ENCODE measurements at places on chromosomes 4 and X.

DNA sequence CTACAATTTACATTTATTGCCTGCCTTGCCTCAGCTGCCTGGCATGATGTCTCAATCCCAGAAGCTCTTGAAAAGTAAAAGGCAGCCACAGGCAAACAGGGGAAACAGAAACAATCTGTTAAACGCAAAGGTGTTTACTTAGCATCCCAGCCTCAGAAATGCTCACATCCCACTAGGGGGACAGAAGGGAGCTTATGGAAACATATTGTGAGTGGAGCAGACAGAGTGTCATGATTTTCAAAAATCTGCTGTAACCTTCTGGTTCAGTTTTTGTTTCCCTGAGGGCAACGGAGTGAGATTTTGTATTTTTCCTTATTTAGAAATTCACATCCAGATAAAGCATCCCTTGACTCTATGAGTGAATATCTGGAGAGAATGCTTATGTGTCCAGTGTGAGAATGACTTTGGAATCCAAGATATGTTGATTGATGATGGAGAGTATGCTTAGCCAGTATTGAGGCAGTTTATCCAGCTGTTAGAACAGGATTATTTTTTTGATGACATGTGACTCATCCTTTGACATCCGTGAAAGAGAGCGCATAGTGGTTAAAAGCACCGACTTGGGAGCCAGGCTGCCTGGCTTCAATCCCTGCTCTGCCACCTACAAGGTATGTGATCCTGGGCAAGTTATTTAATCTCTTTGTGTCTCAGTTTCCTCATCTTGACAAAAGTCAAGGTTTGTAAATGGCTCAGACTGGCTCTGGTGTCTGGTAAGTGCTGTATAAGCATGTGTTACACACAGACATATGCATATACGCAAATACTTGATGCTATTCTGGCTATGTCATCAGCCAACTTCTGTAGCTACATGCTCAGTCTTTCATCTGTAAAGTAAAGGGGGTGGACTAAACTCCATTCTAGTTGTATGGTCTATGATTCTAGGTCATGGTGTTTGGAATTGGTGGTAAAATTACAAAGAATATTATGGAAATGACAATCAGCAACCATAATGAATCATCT lies 381.2 kb downstream of the RAPGEF2 start:
- DNase-seq: no peak

GRCh38 chrX:9677098-9677739 lies 88.4 kb downstream of the GPR143 start:
- DNase-seq: no peak

DNA sequence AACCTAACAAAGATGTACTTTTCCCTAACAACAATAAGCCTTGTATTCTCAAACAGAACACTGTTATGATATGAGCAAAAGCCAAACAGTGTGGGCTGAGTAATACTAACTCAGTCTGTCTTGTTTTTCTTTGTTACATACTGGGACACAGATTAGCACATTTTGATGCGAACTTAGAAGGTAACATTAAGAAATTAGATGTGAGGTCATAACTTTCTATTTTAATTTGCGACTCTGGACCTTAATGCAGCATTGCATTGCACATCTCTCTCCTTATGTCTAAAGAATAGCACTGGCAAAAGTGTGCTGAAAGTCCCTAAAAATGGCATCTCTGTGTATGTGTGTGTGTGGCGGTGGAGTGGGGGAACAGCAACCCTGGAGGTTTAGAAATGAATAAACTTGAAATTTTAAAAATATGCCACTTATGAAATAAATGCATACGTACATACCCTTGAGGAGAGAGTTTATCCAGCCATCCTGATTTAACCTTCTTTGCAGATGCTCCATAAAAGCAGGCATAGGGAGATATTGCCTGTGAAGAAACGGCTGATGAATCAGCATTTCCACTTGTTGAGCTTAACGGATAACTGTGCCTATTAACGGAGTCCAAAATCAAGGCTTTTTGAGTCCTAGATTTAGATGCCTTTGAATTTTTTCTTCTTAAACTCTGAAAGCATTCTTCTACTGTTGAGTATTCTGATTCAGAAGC lies 34.2 kb downstream of the ARAP2 start:
- DNase-seq: no peak

- DNase-seq: no peak
Observed at GRCh38 chr4:3485011-3485791, 22.1 kb downstream of the DOK7 start.

GRCh38 chrX:150158554-150159332 lies 204.4 kb upstream of the MAMLD1 start:
- DNase-seq: no peak

DNA sequence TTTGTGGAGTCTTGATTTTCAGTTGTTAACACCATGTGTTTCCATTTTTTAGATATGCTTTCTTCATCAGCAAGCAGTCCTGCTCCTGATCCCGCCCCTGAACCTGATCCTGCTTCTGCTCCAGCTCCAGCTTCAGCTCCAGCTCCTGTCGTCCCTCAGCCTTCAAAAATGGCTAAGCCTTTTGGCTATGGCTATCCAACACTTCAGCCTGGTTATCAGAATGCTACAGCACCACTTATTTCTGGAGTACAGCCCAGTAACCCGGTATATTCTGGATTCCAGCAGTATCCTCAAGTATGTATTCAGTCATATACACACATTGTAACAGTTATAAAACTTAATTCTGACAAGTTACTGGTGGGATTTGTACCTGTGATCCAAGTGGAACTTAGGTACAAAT lies 60.9 kb downstream of the SEC24B start:
- DNase-seq: no peak

- DNase-seq: no peak
Observed at GRCh38 chr4:121034017-121034416, 38.3 kb downstream of the NDNF start.

DNA sequence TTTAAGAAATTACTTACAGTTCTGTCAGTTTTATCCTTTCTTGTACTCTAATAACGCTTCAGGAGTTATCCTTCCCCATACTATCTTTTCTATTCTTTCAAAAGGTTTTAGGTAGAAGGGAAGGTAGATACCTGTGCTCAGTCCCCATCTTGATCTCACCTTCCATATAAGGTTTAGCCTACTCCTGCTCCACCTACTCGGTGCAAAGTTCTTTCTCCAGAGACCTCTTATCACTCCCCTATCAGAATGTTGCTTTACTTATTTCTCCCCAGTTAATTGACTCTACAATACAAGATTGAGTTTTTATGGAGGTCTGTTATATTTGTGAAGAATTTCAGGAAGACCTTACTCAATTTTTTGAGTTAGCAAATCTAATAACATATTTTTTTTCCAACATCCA lies 33.9 kb downstream of the SPRY1 start:
- no peak for DNase-seq

- DNase-seq: no peak
Observed at GRCh38 chrX:100650841-100651240, 6.8 kb downstream of the SRPX2 start.

DNA sequence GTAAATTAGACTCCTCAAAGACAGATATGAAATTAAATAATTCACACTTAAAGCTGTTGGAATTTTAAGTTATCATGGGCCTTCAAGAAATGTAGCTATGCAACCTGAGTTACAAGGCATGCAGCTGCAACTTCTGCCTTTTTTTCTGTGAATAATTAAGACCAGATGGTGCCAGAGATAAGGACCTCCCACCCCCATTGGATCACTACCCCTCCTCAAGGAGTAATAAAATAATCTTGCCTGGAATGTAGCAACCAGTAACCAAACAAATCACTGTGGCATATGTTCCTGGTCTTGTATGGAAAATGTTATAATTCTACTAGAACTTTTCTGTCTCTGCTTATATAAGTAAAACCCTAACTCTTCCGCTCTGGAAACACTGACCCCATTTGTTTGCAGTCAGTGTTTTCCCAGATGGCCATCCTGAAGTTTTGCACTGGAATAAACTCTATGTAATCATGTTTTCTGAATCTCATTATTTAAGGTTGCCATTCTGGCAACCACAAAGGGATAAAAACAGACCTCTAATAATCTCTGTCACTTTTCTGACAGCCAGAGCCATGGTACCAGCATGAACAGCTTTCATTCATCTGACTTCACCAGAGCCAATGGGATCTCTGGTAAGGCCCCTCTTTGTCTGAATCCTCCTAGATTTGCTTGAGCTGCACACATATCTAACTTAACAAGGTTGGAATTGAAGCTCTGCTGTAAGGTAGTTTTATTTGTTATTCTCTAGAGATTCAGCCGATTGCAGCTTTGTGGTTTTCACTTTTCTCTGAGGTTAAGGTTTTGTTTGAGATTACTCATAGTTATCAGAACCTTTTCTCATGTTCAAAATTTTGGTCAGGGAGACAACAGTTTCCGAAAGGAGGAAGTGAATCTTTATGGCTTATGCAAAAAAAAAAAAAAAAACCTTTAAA lies 274.6 kb downstream of the NAF1 start:
- no peak for DNase-seq

DNA sequence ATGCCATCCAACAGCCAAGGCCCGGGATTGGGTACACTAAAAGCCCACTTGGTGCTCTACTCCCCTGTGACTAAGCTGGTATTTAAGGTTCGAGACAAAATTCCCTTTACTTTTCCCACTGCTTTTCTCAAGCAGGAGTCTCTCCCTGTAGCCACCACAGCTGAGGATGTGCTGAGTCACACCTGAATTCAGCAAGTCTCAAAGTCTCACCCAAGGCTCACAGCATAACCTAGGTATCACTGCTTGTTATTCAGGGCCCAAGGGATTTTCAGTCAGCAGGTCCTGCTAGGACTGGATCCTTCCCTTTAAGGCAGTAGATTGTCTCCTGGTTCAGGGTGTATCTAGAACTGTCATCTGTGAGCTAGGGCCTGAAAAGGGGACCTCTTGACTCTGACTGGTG lies 39.2 kb downstream of the FMR1NB start:
- no peak for DNase-seq

- no peak for DNase-seq
Observed at GRCh38 chrX:36443007-36443406, 523.5 kb downstream of the CFAP47 start.

- no peak for DNase-seq
Observed at GRCh38 chrX:97539970-97540519, 656.3 kb downstream of the RPA4 start.

DNA sequence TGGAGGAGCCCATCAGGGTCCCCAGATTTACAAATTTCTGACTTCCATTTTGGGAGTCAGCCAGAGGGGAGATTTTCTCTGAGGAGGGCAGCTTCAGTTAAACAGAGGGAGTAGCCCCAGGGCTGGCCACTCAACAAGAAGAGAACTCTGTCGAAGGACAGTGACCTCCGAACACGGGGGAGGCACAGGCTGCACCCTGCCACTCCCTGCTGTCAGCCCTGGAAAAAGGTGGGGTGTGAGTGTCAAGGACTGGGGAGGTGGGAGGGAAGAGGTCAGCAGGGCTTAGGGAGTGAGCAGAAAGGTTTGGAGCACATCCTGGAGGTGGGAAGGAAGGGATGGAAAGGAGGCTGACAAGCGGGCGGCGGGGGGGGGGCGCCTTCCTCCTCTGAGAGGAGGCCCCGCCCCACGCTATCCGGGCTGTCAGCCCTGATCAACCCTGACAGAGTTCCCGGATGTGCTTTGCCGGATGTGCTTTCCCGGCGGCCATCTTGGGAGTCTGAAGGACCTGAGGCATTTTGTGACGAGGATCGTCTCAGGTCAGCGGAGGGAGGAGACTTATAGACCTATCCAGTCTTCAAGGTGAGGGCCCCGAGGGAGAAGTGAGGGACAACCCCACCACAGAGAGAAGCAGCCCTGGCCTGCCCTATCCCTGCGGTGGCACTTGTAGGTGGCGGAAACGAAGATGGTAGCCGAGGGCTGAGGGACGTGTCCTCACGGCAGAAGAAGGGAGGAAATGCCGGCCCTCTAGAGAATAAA lies at the start of gene MAGEC1:
Gene MAGEC1, plus strand, starts transcription at position 495 of the 756 bp plus-strand sequence. CDS start 1,179 bp downstream, outside the sequence.
- DNase-seq: no peak

DNA sequence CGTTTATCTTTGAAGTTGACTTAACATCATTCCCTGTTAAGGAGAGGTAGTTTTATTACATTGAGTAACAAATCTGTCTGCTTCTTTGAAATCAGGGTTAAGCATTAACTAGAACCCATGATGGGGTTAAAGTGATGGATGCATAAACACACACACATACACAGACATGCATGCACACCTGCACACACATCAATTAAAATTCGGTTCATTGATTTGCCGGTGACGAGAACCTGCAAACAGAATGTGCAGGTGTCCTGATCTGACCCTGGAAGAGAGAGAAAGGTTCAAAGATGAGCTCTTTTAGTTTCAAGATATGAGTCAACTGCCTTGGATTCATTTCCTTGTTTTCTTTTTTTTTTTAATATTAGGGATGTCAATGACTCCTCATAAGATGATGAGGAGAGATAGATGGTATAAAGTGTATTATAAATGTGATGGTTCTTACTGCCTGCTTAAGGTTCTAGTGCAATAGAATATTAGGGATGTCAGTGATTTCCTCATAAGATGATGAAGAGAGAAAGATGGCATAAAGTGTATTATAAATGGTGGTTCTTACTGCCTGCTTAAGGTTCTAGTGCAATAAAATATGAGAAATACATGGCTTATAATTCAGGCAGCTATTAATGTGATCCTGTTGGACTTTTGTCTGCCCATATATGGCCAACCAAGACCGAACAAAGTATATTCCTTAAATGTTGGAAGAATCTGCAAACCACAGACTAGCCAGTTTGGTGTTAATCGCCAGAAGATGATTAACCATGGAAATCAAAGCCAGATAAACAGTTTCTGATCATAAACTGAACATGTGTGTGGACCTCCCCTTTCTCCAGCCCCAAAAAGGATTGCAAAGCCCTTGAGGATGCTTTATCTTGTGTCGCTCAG lies 14.1 kb upstream of the CD99 start:
- DNase-seq: no peak

GRCh38 chr4:85952528-85952927 lies 407.3 kb downstream of the MAPK10 start:
- no peak for DNase-seq

DNA sequence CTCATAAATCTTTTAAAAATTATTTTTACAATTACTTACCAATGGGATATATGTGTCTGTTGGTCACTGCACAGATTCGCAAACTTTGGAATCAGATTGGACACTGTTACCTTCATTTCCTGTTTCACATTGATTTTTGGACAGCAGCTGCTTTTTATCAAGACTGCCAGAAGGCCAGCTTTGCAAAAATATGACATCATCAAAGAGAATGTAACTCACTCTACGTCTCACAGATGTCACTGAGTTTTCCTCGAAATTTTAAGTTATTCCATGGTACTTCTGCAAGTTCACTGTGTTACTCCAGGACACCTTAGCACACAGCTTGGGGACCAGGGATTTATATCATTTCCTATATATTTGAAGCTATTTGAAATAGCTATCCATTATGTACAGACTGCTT lies 31.8 kb upstream of the MAGEB2 start:
- no peak for DNase-seq

DNA sequence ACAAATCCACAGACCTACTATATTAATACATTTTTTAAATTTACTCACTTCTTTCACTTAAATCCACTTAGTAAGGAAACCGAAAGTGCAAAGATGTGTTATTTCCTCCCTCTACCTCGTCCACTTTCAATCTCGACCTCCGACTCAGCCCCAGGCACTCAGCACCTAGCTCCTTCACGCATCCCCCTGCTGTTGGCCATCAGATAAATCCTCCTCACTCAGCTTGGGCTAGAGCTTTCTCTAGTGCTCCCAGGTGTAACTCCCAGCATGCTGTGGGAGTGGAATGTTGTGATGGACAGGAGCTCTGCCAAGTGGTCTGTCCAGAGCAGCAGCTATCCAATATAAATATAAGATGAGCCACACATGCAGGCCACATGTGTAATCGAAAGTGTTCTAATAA lies 26.7 kb upstream of the TEC start:
- no peak for DNase-seq

Measured in cerebellum (tissue), 4 donors.